ENCODE measurements at places on chromosomes 4 and X. TPM values are rescaled to one million over a fixed set of nuclear protein-coding genes. Genes with fewer than 3 reads are reported as not detected.

SLC34A2 gene
- polyA plus RNA-seq = 0.02 TPM

CSN1S1 gene
- polyA plus RNA-seq = not detected

FGG gene
- not detected for polyA plus RNA-seq

ANXA5 gene
- polyA plus RNA-seq = 591 TPM

FAM13A gene
- polyA plus RNA-seq = 12.3 TPM

ZNF157 gene
- 0.02 TPM for polyA plus RNA-seq

SRPX gene
- polyA plus RNA-seq = 44.9 TPM

FAAH2 gene
- not detected for polyA plus RNA-seq

FAM149A gene
- polyA plus RNA-seq = not detected

ADAD1 gene
- not detected for polyA plus RNA-seq

WNK3 gene
- polyA plus RNA-seq = 0.06 TPM

TMSB15A gene
- 6.3 TPM for polyA plus RNA-seq

RASSF6 gene
- not detected for polyA plus RNA-seq

Data from BJ (cell line).